Left cardiac atrium (tissue), 4 donors: ENCODE measurements at places on chromosomes 12 and 14.

DNA sequence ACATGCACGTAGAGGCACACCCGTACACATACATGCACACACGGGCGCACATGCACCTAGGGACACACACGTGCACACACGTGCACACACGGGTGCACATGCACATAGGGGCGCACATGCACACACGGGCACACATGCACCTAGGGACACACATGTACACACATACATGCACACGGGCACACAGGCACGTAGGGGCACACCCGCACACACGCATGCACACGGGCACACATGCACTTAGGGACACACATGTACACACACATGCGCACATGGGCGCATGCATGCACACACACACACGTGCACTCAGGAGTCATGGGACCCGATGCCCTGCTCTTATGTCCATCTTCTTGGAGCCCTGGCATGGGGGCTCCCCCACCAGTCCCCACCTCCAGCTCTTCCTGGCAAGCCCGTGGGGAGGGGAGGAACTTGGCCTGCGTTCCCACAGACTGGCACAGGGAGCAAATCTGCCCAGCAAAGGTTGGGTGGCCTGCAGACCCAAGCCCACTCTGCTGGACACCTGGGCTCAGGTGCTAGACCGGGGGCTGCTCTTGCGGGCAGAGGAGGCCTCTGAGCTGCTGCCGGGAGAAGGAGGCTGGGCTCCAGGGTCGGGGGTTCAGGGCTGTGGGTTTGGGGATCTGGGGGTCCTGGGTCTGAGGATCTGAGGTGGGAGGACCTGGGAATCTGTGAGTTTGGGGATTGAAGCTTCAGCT is 51.4 kb downstream of the KIF26A start:
- no peak for DNase-seq

GRCh38 chr12:25529738-25530137 is 23.3 kb downstream of the LMNTD1 start:
- no peak for DNase-seq

DNA sequence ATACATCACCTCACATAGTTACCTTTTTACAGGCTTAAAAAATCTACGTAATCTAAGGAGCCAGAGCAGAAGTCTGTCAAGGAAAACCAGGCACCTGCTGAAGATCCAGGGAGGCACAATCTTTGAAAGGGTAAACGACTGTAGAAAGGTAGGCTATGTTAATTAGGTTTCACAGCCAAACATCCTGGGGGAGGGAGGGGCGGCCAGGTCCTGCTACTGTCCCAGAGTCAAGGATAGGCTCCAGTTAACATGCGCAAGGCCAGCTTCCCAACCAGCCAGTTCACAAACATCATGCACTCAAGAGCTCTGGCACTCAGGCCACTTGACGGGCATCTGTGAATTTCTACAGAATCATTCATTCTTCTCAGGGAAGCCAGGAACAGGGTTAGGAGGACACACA is 22.9 kb downstream of the NIN start:
- DNase-seq, result no peak

- DNase-seq, result no peak
Observed at GRCh38 chr12:56931474-56931978, 2.7 kb downstream of the SDR9C7 start.

- no peak for DNase-seq
Observed at GRCh38 chr12:116295327-116296263, 18.1 kb upstream of the MED13L start.

GRCh38 chr14:62015945-62016344 is 253.7 kb downstream of the SNAPC1 start:
- no peak for DNase-seq

DNA sequence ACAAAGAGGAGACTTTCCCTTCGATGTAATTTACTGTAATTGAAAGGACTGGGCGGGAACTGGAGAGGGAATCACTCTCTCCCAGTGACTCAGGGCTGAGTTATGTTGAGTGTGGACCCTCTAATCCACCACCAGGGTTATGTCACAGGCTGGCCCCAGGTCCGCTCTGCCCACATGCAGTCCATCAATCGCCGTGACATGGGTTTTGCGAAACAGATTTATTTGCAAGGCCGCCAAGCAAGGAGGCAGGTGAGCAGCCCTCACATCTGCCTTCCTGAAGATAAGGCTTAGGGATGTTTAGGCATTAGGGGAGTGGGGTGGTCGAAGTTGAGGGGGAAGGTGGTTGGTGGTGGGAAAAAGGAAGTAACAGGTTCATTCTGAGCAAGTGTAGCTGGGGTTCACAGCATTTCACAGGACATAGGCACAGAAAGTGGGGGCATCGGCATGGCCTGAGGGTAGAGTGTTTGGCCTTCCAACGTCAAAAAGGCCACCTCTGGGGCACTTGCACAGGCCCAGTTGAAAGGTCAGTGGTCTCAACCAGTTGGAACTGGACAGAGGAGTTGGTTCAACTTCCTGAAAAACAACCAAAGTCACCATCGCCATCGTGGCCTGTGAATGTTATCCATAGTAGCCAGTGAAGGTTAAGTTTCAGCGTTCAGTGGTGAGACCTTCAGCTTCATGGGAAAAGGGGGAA is 66.9 kb downstream of the DNAH10 start:
- no peak for DNase-seq

- DNase-seq, result no peak
Observed at GRCh38 chr12:101793401-101793800, 37.4 kb downstream of the GNPTAB start.

DNA sequence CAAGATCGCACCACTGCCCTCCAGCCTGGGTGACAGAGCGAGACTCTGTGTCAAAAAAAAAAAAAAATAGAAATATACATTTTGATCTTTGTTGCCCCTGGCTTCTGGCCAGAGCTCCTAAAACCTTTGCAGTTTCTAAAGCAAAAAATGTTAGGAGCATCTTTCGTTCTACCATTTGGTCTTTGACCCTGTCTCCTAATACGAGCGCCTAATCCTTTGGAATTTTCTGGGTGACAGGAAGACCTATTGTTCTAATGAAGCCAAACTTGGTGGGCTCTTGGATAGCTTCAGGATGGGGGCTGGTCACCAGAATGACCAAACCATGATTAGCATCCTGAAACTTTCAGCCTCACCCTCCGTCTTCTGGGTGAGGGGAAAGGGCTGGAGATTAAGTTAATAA is 32.3 kb upstream of the CLIP1 start:
- DNase-seq, result no peak

- no peak for DNase-seq
Observed at GRCh38 chr12:30753751-30754382, 884 bp downstream of the CAPRIN2 start.

GRCh38 chr14:84074626-84075025 is 1455.3 kb upstream of the FLRT2 start:
- no peak for DNase-seq

- no peak for DNase-seq
Observed at GRCh38 chr14:68464711-68465110, 328.2 kb downstream of the ZFP36L1 start.
